Activated CD4-positive, alpha-beta T cell treated with anti-CD3 and anti-CD28 coated beads, Interleukin-2, Interleukin-6, amounts not matched to agents 100 ng/mL and 50 ng/mL, durations not matched to agents 16 hours and 8 hours (primary cell): ENCODE measurements at places on chromosomes 6 and 20.

GRCh38 chr6:154815938-154816820 lies 83.0 kb downstream of the SCAF8 start:
- no peak for DNase-seq

DNA sequence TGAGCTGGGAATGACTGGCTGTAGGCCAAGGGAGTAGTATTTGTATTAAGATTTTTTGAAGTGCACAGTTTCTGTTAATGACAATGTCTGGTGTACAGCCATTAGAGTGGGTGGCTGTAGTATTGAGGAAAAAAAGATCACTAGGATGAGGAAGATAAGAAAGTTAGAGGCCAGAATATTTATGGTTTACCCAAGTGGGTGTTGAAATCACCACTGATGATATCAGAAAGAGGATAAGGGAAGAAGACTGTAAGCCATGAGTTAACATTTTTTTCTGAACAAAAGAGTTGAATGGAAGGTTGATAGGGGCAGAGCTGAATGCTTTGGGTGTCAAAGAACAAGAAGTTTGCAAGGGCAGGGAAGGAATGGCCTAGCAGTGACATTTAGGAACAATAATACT lies 104.7 kb downstream of the PRDM13 start:
- no peak for DNase-seq

DNA sequence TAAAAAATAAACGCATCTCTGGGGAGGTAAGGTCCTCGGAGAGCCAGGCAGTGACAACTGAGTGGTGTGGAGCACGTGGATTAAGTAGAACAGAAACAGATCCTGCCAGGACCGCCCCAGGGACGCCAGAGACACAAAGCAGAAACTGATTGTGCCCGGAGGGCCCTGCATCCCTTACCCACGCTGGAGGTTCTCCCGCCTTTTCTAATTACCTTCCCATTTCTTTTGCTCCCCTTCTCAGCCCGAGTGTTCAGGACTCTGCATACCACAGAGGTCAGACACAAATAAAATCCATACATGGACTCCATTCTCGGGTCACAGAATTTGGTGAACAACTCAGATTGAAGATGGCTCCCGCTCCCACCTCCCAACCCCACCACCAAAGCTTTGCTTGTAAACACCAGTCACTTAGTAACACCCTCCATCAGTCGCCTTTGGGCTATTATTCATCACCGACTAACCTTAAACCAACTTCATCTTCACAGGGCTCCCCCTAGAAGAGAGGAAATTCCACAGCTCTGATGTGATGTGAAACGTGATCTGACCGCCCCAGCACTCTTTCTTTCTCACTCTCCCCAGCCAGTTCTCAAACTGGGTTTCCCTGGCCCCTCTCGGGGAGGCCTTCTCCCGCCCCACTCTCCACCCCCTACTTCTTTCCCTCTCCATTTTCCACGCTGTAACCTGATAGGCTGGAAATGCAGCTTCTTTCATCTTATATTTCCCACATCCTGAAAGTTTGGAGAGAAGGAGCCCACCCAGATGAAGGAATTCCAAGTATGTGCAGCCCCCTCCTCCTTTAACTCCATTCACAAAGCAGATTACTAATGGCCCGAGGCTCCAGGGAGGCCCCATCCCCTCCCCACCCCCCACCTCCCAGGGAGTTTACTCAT lies 32.5 kb upstream of the PIM1 start:
- peak; percentile 80 for DNase-seq

DNA sequence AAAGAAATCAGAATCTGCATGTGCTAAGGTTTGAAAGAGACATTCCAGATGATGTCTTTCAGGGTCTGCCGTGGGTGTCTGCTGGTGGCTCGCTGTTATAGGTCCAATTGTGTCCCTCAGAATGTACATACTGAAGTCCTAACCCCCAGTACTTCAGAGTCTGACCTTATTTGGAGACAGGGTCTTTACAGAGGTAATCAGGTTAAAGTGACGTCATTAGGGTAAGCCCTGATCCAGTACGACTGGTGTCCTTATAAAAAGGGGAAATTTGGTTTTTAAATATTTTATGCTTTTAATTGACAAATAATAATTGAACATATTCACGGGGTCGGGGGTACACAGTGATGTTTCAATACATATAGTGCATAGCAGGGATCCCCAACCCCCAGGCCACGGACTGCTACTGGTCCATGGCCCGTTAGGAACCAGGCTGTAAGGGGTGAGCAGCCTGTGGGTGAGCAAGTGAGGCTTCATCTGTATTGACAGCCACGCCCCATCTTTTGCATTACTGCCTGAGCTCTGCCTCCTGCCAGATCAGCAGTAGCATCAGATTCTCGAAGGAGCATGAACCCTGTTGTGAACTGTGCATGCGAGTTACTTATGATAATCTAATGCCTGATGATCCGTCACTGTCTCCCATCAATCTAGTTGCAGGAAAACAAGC lies 33.2 kb upstream of the SLC22A23 start:
- DNase-seq, result no peak

- no peak for DNase-seq
Observed at GRCh38 chr20:23085436-23086055, 578 bp downstream of the CD93 start.
